ENCODE measurements at places on chromosomes 4 and X.

DNA sequence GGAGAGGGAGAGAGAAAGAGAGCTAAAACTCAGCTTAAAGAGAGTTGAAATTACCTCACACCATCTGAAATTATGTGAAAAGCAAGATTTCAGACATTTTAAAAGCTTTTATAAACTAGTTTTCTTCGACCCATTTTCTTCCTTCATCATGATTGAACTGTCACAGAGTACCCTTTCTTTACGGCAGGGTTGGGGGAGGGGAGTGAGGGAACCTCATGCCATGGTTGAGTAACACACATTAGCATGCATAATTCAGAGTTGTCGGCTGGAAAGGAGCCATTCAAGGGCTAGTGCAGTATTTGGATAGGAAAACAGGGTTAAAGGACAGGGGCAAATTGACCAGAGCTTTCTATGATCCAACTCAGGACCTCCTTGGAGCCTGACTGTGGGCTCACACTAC, 46.2 kb downstream of the PCDH19 start:
- no peak for DNase-seq

- DNase-seq = peak; percentile 78
Measured at GRCh38 chr4:183960046-183960420, 54.9 kb downstream of the STOX2 start.

GRCh38 chr4:28148221-28148620, 1287.6 kb downstream of the STIM2 start:
- no peak for DNase-seq

- DNase-seq = peak; percentile 20
Measured at GRCh38 chrX:66731398-66731797, 92.5 kb upstream of the EDA2R start.
